ENCODE measurements at places on chromosomes 13 and 19. TPM values are rescaled to one million over a fixed set of nuclear protein-coding genes. Genes with fewer than 3 reads are reported as not detected.

ZNF667 gene
- total RNA-seq = 9.4 TPM

DNA sequence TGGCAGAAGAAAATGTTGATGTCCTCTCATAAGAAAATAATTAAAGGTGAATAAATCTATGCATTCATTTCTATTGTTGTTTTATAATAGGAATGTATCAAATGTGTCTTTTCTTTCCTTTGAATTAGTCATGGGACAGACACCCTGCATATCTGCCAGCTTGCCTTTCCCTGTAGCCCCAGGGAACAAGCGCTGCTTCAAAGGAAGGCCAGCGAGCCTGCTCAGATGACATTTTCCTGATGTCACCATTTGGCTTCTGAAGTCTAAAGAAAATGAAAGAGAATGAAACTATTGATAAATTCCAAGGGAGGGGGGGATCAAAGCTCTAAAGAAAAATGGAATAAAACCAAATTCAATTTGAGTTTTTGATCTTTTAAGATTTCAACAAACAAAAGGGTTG lies 574.8 kb downstream of the IRS2 start:
- DNase-seq = no peak

DNA sequence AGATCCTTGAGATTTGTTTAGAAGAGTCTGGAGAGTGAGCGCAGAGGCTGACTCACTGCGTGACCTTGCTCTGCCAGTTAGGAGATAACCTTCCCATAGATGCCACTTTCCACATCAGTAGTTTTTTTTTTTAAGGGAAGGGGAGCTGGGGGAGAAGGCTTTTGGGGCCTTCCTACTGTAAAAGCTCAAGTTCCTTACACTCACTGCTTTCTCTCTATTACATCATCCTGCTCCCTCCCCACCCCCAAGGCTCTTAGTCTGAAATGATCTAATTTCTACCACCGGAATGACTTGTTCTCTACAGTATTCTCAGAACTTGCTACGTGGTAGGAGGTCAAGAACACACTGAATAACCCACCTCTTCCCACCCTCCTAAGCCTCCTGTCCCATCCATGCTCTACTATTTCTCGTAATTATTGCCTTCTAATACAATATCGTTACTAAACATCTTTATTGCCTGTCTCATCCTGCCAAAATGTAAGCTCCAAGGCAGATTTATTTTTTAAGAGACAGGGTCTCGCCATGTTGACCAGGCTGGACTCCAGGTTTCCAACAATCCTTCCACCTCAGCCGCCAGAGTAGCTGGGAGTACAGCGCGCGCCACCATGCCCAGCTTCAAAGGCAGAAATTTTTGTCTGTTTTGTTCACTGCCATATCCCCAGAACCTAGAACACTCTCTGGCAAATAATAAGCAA lies 1.2 kb downstream of the LONP1 start:
- DNase-seq = no peak

KIR3DL1 gene
- not detected for total RNA-seq

GRCh38 chr19:10378124-10378523 lies 2.2 kb downstream of the TYK2 start:
- no peak for DNase-seq

DNA sequence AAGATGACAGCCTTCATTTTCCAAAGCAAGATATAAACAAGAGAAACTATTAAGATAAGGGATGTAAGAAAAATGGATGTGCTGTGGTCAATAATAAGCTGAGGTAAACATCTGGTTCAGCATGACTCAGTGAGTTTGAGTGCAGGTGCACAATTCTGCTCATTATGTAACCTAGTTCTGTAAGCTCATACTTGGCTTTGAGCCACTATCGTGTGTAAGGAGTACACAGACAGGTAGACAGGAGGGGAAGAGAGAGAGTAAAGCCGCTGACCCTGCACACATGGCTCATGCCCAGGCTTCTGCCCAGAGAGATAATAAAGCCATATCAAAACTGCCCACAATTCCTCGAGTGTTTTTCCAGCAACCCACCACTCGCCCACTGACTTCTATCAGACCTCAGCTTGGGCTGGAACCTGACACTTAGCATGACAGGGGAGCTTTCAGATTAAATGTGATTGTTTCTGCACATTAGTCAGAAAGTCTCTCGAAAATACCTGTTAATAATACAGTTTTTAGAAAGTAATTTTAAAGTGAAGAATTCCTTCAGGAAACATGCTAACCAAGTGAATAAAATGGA lies 51.7 kb downstream of the ZNF91 start:
- no peak for DNase-seq

DNA sequence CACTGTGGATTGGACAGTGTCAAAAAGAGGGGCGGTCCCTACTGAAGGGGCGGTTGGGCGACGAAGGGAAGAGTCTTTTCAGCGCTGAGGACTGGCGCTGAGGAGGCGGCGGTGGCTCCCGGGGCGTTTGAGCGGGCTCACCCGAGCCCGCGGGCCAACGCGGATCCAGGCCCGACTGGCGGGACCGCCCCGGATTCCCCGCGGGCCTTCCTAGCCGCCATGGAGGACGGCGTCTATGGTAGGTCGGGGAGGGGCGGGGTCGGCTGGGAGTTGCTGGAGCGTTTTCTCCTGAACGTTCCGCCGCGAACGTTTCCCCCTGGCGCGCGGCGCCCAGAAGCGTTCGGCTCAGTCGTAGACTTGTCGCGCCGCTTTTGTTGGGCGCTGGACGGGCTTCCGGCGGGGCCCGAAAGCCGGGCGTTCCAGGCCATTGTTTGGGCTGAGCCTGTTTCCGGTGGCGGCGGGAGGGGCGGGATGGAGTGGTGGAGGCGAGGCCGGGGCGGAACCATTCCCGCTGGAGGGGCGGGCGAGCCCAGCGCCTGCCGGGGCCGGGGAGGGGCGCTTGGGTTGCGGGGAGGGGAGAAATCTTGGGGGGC lies at the start of gene CYTH2:
CYTH2 (plus strand) TSS at position 81 of the 593 bp plus-strand sequence; CDS start at position 220, 139 bp downstream.
- peak; percentile 83 for DNase-seq

GAPDHS gene
- not detected for total RNA-seq

MYO1F gene
- total RNA-seq = 47.2 TPM

- no peak for DNase-seq
Observed at GRCh38 chr19:17183271-17183761, 31.8 kb upstream of the USE1 start.

GRCh38 chr19:36058481-36059179 lies 3.9 kb downstream of the WDR62 start:
- DNase-seq = no peak

DNA sequence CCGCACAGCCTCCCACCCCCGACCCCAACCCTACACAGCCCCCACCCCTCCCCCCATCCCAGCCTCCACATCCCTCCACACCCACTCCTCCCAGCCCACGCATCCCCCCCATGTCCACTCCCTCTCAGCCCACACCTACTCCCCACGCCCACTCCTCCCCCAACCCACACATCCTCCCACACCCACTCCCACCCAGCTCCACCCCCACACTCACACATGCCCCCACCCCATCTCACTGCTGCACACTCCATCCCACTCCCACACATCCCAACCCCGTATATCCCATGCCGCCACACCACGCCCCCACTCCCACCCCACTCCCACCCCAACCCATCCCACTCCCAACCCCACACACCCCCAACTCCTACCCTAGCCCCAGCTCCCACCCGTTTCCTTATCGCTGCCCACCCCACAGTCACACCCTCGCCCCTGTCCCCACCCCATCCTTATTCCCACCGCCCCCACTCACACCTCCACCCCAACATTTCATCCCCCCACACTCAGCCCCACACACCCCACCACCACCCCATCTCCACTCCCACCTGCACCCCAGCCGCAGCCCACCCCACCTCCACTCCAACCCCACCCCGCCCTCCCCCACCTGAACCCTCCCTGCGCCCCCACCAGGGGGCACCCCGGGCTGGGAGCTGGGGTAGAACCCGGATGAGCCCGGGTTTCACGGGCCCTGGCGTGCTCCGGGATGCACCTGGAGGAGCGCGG lies 809 bp downstream of the TDRD12 start:
- DNase-seq = no peak

DNA sequence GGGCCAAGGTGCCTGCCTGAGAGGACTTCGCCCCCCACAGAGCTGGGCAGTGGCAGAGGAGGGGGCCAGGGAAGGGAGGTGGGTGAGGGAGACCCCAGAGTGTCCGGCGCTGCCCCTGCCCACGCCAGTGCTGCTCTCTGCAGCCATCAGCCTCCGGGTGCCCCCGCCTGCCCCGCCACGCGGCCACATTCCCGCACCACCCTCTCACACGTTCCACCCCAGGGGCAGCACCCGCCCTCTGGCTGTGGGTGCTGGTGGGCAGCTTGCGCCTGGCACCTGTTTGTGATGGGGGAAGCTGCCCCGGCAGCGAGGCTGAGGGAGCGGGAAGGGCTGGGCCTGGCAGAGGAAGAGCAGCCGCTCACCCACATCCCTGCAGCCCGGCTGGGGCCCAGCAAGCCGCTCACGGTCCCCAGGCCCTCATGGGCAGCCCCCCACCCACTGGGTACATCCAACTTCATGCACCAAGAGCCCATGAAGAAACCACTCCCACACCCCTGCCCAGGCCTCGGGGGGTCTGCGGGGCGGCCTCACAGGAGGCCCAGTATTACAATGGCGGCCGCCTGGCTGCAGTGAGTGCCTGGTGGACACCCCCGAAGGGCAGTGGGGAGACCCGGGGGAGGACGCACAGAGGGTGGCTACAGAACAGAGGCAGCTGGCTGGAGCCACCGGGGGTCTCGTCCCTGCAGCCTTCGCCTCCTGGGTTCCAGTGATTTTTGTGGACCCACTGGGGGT lies 14.0 kb downstream of the SBNO2 start:
- DNase-seq = no peak

DNA sequence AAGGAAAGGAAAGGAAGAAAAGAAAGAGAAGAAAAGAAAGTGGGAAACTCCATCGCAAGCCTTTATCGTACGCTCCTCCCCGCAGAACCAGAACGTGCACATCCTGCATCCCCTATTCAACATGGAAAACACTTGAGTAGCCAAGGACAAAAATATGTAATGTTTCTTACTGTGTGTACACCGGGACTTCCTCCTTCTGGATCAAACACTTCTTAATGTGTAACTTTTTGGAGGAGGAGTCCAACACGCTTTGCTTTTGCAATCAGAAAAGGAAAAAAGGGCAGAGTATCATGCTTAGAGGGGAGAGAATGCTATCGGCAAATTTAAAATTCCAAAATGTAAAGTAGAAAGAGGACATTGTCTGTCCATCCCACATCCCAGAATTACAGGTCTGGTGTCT lies 7.8 kb upstream of the SHFL start:
- no peak for DNase-seq

DNA sequence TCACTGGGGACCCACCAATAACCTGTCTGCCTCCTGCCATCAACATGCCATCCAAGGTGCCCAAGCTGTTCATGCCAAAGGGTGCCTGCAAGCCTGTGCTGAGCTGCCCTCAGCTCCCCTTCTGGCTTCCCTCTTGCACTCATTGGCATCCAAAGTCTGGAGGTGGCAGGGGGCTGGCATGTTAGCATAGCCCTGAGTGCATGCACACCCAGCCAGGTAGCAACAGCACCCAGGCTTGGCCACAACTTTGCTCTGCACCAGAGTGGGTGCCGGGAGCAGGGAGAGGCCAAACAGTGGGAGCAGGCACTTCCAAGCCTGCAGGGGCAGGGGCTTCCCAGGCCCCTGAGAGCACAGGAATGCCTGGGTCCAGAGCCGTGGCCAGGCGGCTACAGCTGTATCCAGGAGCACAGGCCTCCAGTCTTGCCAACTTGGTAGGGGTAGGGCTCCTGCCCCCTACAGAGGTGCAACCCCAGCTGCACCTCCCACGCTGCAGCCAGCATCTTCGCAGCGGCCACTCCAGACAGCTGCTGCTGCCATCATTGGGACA lies 26.1 kb upstream of the TBC1D4 start:
- DNase-seq = no peak

DNA sequence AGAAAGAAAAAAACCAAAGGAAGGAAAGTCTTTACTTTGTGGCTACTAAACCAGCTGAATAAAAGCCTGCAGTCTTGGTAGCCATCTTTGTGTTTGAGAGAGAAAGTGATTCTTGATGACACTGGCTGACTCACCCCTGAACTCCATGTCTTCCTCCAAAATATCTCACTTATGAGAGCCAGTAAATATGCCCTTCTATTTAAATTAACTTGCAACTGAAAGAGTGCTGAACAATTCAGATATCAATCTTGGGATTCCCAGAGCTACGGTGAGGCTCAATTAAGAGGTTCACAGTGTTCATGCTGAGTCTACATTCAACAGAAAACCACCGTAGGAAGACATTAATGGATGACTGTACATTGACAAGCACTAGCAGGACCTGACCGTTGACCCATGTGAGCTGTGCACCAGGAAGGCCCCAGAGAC lies 57.9 kb downstream of the KCTD12 start:
- DNase-seq = no peak

GRCh38 chr19:38152461-38153379 lies 71.3 kb downstream of the DPF1 start:
- DNase-seq = no peak

DNA sequence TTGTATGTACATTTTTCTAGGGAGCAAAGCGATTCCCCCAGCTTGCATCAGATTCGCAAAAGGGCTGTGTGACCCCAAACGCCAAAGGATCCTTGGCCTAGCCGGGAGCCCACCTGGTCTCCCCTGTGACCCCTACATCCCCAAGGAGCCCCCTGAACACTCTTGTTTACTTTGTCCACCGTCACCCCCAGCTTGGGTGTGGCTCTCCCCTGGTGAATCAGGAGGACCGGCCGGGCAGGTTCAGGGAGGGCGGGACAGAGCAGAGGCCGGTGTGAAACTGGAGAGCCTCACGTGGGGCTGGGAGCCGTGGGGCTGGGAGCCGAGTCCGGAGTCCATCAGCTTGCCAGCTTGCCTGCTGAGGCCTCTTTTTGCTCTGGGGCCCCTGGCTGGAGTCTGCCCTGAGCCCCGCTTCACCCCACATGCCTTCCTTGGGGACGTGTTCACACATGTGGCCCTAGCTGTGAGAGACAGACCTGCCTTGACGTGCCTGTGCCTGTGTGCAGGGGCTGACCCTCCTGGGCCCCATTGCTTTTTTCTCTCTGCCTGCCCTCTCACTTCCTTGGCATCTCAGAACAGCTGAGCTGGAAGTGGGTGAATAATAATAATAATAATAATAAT lies 2.0 kb downstream of the ITPKC start:
- DNase-seq = peak; percentile 87

- no peak for DNase-seq
Observed at GRCh38 chr13:27536361-27537101, 83.8 kb downstream of the LNX2 start.

GRCh38 chr19:16349551-16350152 lies 25.0 kb downstream of the KLF2 start:
- no peak for DNase-seq

NLRP4 gene
- total RNA-seq = not detected

DNA sequence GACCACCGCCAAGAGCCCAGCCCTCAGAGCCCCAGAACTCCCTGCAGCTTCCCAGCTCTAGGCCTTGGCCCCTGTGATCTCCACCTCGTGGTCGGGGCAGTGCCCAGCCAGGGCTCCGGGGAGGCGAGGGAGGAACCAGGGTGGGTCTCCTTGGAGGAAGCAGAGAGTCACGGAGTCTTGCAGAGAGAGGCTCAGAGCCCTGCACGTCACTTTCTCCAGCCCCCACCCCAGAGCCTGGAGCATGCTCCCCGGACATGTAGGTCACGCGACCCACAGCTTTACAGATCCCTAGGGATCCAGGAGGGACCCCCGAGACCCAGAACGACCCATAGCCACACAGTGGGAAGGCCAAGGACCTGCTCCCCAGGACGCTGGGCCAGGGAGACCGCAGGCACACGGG lies 11.9 kb downstream of the GADD45B start:
- DNase-seq = no peak

GRCh38 chr19:38360839-38361631 lies 13.3 kb upstream of the PSMD8 start:
- no peak for DNase-seq

- no peak for DNase-seq
Observed at GRCh38 chr13:97189928-97190327, 32.2 kb upstream of the MBNL2 start.

SSBP4 gene
- 68.1 TPM for total RNA-seq

All from mucosa of gallbladder (tissue), 1 donor.